ENCODE measurements at places on chromosomes 3 and 15.

DNA sequence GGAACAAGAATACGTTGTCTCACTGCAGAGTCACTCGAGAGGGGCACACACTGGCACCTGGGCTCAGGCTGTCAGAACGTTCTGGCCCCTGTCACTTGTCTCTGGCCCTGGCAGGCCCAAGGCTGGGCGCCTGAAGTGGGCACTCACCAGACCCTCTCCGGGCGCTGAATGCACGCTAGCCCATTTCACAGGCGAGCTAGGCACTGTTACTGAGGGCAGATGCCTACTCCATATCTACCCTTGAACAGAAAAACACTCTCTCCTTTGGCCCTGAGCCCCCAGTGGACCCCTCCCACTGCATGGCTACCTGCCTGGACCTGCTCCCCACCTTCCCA is 42.3 kb upstream of the IQSEC1 start:
- DNase-seq: no peak

DNA sequence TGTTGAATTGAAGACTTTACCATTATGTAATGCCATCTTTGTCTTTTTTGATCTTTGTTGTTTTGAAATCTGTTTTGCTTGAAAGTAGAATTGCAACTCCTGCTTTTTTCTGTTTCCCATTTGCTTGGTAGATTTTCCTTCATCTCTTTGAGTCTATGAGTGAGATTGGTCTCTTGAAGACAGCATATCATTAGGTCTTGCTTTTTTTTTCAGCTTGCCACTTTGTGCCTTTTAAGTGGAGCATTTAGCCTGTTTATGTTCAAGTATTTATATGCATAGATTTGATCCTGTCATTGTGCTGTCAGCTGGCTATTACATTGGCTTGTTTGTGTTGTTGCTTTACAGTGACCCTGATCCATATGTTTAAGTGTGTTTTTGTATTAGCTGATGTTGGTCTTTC is 131.8 kb downstream of the ZIC1 start:
- no peak for DNase-seq

DNA sequence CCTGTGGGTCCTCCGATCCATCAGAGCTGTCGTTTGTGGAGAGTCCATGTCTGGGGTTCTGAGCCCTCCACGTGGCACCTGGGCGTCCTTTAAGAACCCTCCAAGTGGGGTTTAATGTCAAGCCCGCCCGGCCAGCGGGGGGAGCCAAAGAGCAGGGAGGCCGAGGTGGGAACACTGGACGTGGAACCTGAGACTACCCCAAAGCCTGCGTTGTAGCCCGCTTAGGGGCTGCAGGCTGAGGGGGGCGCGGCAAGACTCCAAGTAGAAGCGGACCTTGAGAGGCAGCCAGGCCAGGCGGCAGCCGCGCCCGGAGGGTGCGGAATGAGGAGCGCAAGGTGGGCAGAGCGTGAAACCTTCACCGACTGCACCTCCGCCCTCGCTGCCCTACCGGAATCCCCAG is 126.2 kb upstream of the ATP10A start:
- DNase-seq: no peak

GRCh38 chr3:37502621-37503020 is 328.2 kb upstream of the LRRFIP2 start:
- no peak for DNase-seq

GRCh38 chr15:36465304-36465703 is 114.1 kb upstream of the CDIN1 start:
- no peak for DNase-seq

GRCh38 chr3:160707187-160707794 is 30.3 kb downstream of the ARL14 start:
- peak; percentile 89 for DNase-seq

- DNase-seq: no peak
Observed at GRCh38 chr15:40471808-40472150, 995 bp downstream of the CHST14 start.

- DNase-seq: no peak
Observed at GRCh38 chr3:187720337-187720670, 17.9 kb upstream of the RTP2 start.

DNA sequence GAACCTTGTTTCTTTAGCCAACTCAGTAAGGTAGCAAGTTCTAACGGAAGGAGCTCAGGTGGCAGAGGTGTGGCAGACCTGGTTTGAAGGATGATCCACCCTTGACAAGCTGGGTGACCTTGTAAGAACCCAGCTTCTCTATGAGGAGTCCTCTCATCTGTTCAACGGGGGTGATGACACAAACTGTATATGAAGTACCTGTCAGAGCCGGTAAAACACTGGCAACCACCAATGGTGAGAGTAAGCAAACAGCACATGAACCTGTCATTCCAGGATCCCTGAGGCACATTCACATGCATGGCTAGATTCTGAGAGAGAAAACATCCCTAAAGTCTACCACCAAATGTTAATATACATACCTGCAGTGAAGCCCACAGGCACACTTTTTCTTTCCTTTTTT is 2.4 kb downstream of the SCAP start:
- DNase-seq: no peak

GRCh38 chr3:116836286-116836685 is 126.7 kb downstream of the TUSC7 start:
- DNase-seq: no peak

DNA sequence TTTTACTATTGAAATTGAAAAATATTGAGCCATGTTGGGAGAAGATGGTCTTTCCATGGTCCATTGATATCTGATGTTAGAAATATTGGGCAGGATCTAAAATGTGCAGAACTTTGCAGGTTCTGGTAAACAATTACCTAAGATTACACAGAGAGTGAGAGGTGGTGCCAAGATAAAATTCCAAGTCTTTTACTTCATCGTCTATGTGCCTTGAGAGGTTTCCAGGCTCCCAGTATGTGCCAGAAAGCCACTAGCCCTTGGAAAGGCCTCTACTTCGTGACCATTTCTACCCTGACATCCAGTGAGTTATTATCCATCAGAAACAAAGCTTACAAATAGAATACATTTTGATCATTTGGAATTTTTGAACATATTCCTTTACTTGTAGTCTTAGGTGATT is 27.6 kb downstream of the CD200 start:
- no peak for DNase-seq

- no peak for DNase-seq
Observed at GRCh38 chr15:89426500-89426899, 69.9 kb downstream of the RHCG start.

DNA sequence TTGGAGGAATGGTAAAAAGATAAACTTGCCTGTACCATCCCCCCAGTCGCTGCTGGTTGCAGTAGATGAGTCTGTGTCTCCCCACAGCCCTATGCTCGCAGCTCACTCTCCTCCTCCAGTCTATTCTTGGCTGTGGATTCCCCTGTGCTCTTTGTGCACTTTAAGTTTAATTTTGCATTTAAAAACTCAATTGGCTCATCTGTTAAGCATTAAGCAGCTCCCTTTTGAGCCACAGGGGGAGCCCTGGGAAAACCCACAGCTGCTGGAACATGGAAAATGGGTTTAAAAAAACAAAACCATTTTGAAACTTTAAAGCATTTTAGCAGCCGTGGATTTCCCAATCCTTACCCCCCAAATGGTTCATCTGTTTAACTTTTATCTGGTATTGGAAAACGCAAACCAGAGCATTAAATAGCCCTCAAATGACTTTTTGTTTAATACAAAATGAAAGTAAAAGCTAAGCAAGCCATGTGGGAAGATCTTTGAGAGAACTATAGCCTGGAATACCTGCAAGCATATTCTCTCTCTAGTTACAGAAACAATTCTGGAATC is 536.9 kb downstream of the ZIC1 start:
- peak; percentile 77 for DNase-seq

DNA sequence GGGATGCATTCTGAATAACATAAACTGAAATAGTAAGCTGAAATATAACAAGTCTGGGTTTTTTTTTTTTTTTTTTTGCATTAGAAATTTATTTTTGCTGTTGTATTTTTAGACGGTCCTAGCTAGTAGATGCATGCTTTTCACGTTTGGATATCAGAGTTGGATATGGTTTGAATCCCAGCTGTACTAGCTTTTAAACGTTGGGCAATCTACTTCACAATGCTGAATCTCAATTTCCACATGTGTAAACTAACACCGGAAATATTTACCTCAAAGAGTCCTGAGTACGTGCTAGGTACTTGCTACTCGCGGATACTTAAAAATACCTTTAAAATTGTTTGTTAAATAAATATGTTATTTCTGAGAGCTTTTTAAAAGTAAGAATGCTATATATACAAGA is 139.8 kb downstream of the BBX start:
- DNase-seq: no peak

- DNase-seq: no peak
Observed at GRCh38 chr3:134495980-134496379, 10.1 kb downstream of the CEP63 start.

DNA sequence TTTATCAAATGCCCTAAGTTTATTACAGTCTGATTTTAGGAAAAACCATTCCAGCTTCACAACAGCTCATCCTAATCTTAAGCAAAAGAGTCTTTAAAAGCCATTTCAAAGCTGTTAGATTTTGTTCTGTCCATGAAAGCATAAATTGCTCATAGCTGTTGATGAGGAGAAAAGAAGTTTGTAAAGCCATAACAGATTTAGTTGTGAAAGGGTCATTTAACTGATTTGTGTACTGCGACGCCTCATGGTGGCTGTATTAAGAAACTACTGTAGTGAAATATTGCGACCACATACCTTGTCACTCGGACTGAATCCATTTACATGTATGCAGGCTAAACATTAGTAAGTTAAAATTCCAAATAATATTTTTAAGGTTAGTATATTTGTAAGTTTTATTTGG is 20.9 kb downstream of the BBX start:
- DNase-seq: peak; percentile 88

GRCh38 chr3:150602426-150603152 is 532 bp upstream of the SELENOT start:
- DNase-seq: no peak

DNA sequence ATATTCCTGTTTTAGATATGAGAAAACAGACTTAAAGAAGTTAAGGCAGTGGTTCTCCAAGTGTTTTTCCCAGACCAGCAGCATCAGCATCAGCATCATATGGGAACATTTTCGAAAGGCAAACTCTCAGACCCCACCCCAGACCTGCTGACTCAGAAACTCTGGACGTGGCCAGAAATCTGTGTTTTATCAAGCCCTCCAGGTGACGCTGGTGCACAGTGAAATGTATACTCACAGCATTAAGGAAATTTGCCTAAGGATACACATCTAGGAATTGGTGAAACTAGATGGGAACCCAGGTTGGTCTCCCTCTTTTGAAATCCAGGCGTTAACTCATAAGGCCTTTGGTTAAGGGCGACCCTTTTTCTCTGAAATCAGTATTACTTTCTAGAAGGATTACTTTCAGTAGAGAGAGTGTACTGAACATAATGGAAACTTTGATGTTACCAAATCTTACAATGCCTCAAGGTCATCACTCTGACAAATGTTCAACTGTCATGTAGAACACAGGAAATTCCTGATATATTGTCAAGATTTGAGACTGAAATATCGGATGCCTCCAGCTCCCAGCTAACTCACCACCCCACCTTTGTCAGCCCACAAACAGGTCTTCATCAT is 910.2 kb downstream of the ROBO1 start:
- DNase-seq: no peak

- DNase-seq: no peak
Observed at GRCh38 chr3:58625196-58625824, 41.3 kb downstream of the FAM3D start.

DNA sequence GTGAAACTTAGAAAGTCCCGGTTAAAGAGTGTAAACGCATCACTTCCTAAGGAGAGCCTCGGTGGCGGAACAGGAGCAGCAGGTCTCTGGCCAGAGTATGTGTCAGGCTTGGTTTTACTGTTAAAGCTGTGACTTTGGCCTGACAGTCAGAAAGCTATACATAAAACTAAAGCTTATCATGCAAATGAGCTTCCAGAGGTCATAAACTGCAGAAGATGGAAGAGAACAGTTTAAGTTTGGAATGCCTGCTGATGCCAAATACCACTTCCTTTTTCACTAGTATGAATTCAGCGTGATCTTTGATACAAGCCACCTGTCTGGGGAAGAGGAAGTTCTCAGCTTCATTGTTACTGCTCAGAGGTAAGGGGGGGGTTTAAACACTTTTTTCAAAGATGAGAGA is 125.1 kb upstream of the CTDSPL start:
- no peak for DNase-seq

DNA sequence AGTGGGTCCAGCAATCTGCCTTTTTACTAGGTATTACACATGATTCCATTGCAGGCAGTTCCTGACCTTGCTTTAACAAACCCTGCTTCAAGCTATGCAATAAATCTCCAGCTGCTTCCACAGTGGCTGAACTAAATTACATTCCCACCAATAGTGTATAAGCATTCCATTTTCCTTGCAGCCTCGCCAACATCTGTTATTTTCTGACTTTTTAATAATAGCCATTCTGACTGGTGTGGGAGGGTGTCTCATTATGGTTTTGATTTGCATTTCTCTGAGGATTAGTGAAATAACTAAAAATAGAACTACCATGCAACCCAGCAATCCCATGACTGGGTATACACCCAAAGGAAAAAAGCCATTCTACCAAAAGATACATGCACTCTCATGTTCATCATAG is 36.4 kb upstream of the DNAJC13 start:
- DNase-seq: no peak

- peak; percentile 37 for DNase-seq
Observed at GRCh38 chr15:90054618-90055097, 47.6 kb downstream of the IDH2 start.

GRCh38 chr15:40942337-40942854 is 10.9 kb upstream of the CHAC1 start:
- no peak for DNase-seq

DNA sequence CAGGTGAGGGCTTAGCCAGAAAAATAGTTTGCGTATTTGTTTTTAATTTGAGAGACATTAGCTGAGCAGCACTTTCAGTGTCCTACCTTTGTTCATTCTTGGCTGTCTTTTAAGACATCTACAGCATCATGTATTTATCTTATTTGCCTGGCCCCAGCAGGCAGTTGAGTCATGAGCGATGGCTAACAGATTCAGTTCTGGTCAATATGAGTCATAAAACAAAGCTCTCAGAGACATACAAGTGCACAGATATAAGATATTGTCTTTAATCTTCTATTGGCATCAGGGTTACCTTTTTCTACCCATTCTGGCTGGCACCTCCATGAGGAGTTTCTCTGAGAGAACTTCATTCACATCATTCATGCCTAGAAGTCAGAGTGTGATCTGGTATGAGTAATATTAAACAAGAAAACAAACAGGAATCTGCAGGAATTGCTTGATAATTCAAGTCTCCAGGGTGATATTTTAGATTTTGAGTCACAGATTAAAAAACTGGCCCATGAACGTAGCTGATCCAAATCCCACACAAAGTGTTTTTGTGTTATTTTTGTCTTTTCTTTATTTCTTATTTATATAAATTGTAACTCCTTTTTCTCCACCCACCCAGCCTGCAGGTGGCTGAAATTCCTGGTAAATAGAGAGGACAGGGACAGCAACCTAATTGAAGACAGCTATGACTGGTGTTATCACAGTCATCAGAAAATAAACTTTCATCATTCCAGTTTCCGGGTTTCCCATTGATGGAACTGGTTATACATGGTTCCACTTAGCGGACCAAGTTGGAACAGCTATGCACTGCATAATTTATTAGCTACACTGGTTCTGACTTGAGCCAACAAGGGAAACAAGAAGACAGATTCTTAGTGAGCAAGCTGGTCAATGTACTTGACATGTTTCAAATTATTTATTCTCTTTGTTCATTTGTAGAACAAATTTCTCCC is 47.3 kb downstream of the PLSCR2 start:
- DNase-seq: no peak

- DNase-seq: no peak
Observed at GRCh38 chr15:66996094-66996493, 69.3 kb upstream of the SMAD3 start.

- no peak for DNase-seq
Observed at GRCh38 chr3:178623666-178624255, 87.5 kb downstream of the KCNMB2 start.
